ENCODE measurements at places on chromosomes 6 and 20. TPM values are rescaled to one million over a fixed set of nuclear protein-coding genes. Genes with fewer than 3 reads are reported as not detected.

DNA sequence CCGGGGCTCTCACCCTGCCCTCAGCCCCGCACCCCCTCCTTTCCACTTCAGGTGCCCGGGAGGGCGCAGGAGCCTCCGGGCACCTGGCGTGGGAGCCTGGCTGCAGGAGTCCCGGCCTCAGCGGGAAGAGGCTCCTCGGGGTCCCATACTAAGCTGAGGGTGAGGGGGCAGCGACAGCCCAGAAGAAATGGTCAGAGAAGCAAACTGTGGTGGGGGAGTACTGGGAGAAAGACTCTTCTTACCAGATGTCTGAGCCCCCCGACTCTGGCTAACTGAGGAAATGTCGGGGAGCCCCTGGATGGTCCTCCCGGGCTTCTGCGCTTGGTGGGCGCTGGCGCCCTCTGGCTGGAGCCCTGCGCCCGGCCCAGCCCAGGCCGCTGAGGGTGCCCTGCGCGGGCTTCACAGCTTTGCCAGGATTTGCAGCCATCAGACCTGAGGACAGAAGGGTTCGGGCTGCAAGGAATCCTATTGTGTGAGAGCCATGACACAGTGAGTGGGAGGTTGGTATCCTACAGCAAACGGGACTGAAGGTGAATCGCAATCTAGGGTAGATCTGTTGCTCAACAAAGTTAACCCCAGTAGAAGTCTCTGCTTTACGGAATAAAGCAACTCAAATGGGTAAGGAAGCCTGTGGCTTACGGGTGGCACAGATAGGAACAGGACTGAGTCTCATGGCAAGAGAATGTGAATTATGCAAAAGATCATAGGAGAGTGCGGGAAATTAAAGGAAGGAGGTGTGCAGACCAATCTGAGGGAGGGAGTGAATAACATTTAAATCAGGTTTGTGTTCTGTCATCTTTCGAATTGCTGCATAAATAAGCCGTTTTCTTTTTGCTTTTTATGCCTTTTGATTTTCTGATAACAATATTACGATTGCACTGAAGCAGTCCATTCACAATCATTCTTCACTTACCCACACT lies 639 bp upstream of the RCAN2 start:
- peak; percentile 81 for DNase-seq

The SLC22A2 gene
- 0.42 TPM for total RNA-seq

The MMP24 gene
- 14.8 TPM for total RNA-seq

DNA sequence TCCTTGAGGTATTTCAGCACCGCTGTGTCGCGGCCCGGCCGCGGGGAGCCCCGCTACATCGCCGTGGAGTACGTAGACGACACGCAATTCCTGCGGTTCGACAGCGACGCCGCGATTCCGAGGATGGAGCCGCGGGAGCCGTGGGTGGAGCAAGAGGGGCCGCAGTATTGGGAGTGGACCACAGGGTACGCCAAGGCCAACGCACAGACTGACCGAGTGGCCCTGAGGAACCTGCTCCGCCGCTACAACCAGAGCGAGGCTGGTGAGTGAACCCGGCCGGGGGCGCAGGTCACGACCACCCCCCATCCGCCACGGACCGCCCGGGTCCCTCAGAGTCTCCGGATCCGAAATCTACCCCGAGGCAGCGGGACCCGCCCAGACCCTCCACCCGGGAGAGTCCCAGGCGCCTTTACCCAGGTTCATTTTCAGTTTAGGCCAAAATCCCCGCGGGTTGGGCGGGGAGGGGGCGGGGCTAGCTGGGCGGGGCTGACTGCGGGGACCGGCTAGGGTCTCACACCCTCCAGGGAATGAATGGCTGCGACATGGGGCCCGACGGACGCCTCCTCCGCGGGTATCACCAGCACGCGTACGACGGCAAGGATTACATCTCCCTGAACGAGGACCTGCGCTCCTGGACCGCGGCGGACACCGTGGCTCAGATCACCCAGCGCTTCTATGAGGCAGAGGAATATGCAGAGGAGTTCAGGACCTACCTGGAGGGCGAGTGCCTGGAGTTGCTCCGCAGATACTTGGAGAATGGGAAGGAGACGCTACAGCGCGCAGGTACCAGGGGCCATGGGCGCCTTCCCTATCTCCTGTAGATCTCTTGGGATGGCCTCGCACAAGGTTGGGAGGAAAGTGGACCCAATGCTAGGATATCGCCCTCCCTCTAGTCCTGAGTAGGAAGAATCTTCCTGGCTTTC lies 693 bp downstream of the HLA-F start:
- peak; percentile 94 for DNase-seq

GRCh38 chr20:36523341-36523740 lies 18.0 kb upstream of the MYL9 start:
- DNase-seq, result no peak

GRCh38 chr6:45822873-45823272 lies 192.8 kb downstream of the CLIC5 start:
- no peak for DNase-seq

DNA sequence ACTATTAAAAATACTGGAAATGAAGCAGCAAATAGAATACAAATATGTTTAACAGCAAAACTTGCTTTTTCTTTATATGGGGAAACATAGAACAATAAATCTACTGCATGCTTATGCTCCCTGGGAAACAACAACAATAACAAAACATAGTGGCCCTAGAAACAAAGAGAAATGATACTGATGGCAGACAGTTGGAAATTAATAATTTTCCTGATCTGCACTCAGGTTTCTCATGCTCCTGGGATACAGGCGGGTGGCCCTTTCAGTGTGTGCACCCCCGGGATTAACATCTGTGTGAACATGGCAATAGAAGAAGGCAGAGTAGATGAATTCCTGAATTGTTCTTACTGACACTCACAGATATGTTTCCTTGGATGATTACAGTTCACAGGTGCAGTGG lies 209.2 kb upstream of the TBX18 start:
- no peak for DNase-seq

GRCh38 chr6:82958551-82958950 lies 107.1 kb downstream of the UBE3D start:
- DNase-seq, result no peak

DNA sequence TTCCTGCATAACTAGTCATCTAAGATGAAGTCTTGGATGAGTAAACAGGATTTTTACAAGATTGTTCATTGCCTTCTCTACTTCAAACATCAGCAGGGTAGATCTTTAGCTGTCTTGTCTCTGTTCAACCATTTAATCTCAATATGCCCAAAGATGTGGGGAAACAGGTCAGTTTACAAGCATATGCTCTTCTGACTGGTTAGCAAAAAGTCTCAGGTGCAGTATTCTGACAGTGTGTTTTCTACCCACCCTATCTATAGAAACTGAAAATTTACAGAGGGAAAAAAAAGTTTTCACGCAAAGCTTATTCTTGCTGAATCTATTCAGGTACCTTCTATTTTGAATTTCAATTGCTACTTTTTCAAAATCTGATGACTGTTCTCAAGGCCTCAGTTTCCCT lies 29.0 kb downstream of the MAP3K5 start:
- no peak for DNase-seq

Measured in H7 (cell line).